Right ventricle myocardium superior (tissue), 1 donor: ENCODE measurements at places on chromosomes 6 and 20. TPM values are rescaled to one million over a fixed set of nuclear protein-coding genes. Genes with fewer than 3 reads are reported as not detected.

The SYNJ2 gene
- total RNA-seq: 14.0 TPM

The EYS gene
- total RNA-seq: not detected

The C6orf15 gene
- not detected for total RNA-seq

The HRH3 gene
- total RNA-seq: not detected

The ENPP1 gene
- total RNA-seq: 2.2 TPM

The GGTLC1 gene
- total RNA-seq: not detected
